ENCODE measurements at places on chromosomes 3 and 15.

GRCh38 chr3:72655131-72655551, 193.1 kb downstream of the SHQ1 start:
- DNase-seq = no peak
- H3K4me1 ChIP-seq = peaks cover 33% of the 10 kb centered on the region
- no peaks in the 10 kb centered on the region for H3K36me3 ChIP-seq
- H3K27ac ChIP-seq = no peak overlapping the region
- peak overlapping the region; percentile 52 for H3K4me3 ChIP-seq

DNA sequence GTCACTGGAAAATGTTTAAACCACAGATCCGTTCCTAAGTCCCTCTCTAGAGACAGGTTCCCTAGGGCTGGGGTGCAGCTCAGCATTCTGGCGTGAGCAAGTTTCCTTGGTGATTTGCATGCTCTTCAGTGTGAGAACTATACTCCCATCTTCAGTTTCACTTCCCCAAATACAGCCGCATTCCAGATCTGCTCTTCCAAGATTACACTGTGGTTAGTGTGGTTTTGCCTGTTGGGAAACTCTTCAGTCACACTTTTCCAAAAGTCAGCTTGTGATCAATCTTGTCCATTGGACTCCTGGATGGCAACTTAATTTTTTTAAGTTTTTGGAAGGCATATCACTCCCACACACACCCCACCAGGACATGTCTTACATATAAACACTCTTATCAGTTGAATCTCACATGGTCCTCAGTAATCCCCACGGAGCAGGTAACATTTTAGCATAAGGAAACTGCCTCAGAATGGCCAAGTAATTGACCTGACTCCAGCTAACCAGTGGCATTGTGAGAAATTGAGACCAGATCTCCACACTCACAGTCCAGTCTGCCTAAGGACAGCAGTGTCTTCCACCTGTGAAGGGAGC, 33.5 kb upstream of the PTPN23 start:
- no peak overlapping the region for H3K27ac ChIP-seq
- H3K27me3 ChIP-seq = no peaks in the 10 kb centered on the region
- H3K4me1 ChIP-seq = no peaks in the 10 kb centered on the region
- no peak overlapping the region for H3K4me3 ChIP-seq
- DNase-seq = no peak

DNA sequence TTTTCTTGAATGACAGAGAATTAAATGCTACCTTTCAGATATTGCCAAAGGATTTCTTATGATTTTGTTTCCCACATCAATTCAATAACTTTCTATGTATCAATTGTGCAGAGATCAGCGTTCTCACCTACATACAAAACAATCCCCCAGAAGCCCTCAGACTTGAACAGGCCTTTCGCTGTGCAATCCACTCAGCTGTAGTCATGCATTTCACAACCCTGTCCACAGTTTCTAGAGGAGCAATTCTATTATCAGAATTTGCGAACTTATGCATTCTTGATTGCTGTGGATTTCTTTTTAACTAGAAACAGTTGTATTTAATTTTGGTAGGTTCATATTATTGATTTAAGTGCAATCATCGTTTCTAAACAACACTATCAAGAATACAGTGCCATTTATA, 13.7 kb upstream of the ALCAM start:
- no peak for DNase-seq
- H3K4me3 ChIP-seq = peak overlapping the region; percentile 82
- H3K36me3 ChIP-seq = no peaks in the 10 kb centered on the region
- H3K27ac ChIP-seq = no peak overlapping the region

GRCh38 chr15:77865106-77865610, 212.4 kb downstream of the TBC1D2B start:
- no peak overlapping the region for H3K27ac ChIP-seq
- H3K4me3 ChIP-seq = no peak overlapping the region
- H3K36me3 ChIP-seq = no peaks in the 10 kb centered on the region
- no peak for DNase-seq
- no peaks in the 10 kb centered on the region for H3K27me3 ChIP-seq

GRCh38 chr15:51126842-51127241, 32.1 kb upstream of the TNFAIP8L3 start:
- peaks cover 8% of the 10 kb centered on the region for H3K27me3 ChIP-seq
- no peak for DNase-seq
- H3K27ac ChIP-seq = no peak overlapping the region
- H3K36me3 ChIP-seq = peaks cover 3% of the 10 kb centered on the region

DNA sequence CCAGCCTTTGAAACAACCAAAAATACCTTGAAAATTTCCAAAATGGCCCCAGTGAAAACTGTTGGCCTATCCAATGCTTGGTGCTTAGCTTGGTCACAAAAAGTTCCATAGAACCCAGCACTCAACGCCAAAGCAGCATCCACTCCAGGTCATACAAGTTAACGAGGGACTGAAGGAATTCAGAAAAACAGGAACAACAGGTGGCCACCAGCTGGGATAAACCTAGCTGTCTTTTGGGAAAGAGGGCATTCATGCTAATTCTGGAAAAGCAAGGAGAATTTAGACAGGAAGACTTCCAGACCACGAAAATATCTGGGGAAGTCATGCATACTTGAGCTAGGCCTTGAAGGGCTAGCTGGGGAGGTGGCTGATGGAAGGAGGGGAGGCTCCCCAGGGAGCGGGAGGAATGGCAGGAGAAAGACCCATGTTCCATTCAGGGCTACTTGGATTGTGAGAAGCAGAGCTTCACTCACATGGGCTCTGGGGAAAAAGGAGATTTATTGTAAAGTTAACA, 28.6 kb downstream of the COLQ start:
- H3K27me3 ChIP-seq = no peaks in the 10 kb centered on the region
- DNase-seq = no peak
- H3K4me1 ChIP-seq = peaks cover 3% of the 10 kb centered on the region
- no peaks in the 10 kb centered on the region for H3K36me3 ChIP-seq
- no peak overlapping the region for H3K4me3 ChIP-seq

DNA sequence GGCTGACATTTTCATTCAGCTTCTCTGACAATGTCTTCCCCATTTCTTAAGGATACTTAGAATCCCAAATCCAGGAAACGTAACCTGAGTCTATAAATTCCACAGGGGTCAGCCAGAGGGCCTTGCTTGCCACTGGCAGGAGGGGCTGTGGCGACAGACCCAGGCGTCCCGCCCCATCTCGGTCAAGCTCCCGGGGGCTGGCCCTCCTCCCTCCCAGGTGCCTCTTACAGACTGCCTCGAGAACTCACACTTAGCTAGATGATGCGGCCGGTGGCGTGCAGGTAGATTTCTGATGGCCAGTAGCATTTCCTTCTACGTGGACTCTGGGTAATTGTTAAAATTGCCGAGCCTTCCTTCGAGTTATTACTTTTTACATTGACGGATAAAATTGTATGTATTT, 172.5 kb downstream of the NSMCE3 start:
- no peaks in the 10 kb centered on the region for H3K4me1 ChIP-seq
- no peak overlapping the region for H3K4me3 ChIP-seq
- H3K27ac ChIP-seq = no peak overlapping the region

DNA sequence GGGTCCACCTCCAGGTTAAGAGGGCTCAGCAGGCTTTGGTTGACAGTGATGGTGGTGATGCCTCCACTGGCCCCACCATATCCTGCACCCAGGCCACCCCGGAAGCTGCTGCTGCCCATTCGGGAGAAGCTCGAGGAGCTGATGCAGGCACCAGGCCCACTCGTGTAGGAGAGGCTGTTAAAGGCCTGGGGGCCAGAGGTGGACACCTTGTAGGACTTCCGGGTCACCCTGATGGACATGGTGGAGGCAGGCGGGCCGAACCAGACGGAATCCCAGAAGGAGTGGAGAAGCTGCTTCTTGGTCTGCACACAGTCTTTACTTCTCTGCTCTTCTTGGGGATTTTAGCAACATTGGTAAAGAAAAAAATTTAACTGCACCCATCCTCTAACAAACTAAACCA, 65.2 kb upstream of the CDAN1 start:
- H3K27ac ChIP-seq = no peak overlapping the region
- DNase-seq = no peak
- H3K36me3 ChIP-seq = peaks cover 12% of the 10 kb centered on the region
- no peak overlapping the region for H3K4me3 ChIP-seq
- no peaks in the 10 kb centered on the region for H3K27me3 ChIP-seq

DNA sequence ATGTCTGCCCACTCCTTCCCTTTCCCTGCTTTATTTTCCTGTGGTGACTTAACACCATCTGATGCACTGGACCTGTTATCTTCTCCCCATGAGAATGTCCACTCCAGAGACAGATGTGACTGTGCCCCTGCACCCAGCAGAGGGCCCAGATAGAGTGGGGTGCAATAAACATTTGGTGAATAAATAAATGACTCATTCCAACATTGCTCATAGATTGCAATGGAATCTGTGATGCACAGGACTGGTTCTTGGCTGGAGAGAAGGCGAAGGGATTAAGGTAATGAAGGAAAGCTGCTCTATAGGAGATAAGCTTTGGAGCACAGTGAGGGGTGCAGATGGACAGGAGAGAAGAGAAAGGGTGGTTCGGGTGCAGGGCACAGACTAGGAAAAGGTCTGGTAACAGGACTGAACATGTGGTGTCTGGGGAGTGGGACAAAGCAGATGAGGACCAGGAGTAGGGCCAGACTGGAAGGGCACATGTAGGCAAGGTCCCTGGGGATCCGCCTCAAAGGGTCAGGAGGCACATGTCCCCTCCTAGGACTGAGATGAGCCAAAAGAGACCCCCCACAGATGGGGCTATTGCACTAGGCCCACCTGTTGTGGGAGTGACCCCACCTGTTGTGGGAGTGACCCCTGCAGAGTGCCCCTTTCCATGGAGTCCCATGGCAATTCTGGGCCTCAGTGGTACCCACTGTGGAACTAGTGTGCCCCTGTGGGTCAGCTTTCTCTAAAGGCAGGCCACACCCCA, 17.5 kb upstream of the POC1A start:
- H3K4me1 ChIP-seq = peaks cover 11% of the 10 kb centered on the region
- no peak overlapping the region for H3K27ac ChIP-seq
- H3K36me3 ChIP-seq = no peaks in the 10 kb centered on the region
- no peak for DNase-seq

GRCh38 chr3:22730701-22731100, 472.4 kb upstream of the UBE2E2 start:
- H3K4me1 ChIP-seq = peaks cover 8% of the 10 kb centered on the region
- no peak overlapping the region for H3K27ac ChIP-seq
- no peak for DNase-seq
- no peaks in the 10 kb centered on the region for H3K36me3 ChIP-seq
- H3K4me3 ChIP-seq = no peak overlapping the region

DNA sequence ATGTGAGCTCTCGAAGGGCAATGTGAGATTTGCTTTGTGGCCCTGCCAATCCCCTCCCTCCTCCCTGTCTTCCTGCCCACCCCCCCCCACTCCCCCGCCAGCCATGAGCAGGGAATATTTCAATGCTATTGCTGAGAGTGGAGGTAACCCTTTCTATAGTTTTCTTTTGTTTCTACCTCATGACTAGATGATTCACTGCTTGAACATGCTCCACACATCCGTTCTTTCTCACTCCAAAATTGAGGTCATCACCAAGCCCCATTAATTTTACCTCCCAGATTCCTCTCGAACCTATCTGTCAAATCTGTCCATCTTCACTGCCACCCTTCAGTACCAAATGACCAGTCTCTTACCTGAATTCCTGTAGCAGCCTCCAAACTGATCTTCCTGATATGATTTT, 12.2 kb downstream of the ZNF774 start:
- no peak overlapping the region for H3K4me3 ChIP-seq
- H3K27me3 ChIP-seq = no peaks in the 10 kb centered on the region
- H3K36me3 ChIP-seq = peaks cover 14% of the 10 kb centered on the region
- peaks cover 29% of the 10 kb centered on the region for H3K4me1 ChIP-seq

- H3K27ac ChIP-seq = peak overlapping the region; percentile 60
- H3K27me3 ChIP-seq = peaks cover 1% of the 10 kb centered on the region
- H3K4me1 ChIP-seq = peaks cover 28% of the 10 kb centered on the region
- no peaks in the 10 kb centered on the region for H3K36me3 ChIP-seq
- DNase-seq = no peak
Observed at GRCh38 chr3:31968369-31968926, 12.6 kb downstream of the OSBPL10 start.

- no peak for DNase-seq
- peaks cover 9% of the 10 kb centered on the region for H3K27me3 ChIP-seq
- H3K27ac ChIP-seq = no peak overlapping the region
- H3K36me3 ChIP-seq = peaks cover 4% of the 10 kb centered on the region
- H3K4me1 ChIP-seq = peaks cover 6% of the 10 kb centered on the region
Observed at GRCh38 chr15:81281766-81282605, 42.0 kb downstream of the STARD5 start.

DNA sequence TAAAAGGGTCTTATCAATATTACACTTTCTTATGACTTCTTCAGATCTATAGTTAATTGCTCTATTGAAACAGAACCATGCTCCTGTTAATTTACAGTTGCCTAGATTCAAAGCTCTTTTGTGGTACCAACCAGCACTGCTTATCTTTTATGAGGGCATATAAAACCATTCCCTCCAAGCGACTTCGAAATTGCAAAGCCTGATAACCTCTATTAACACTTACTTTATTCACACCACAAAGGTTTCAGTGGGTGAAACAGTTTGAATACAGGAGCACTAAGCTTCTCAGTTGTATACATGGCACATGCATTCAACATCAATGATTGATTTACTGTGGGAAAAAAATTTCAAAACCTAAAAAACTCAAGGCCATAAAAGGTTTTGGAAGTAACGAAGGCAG, 74.9 kb upstream of the PPIB start:
- H3K27me3 ChIP-seq = no peaks in the 10 kb centered on the region
- H3K4me3 ChIP-seq = no peak overlapping the region
- H3K27ac ChIP-seq = no peak overlapping the region

Data from mesothelial cell of epicardium (in vitro differentiated cells).